ENCODE measurements at places on chromosomes 16 and 17.
A peak's percentile ranks its signal among the peaks of the same experiment; 100 is the strongest.

DNA sequence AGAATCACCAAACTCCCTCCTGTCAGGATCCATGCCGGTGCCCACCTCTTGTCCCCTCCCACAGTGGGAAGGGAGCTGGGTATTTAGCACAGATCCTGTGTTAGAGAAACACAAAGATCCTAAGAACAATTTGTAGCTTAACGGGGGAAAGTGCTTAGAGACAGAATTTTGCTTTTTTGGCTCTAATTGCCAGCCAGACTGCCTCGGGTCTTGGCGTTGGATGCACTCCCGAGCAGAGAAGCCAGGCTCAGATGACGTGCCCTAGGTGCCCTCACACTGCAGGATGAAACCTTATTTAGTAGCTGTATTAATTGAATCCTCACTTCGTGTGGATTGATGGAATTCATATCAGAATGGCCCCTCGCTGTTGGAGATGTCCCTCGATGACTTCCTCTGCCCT, 22.5 kb upstream of the MAF start:
- DNase-seq = no peak

DNA sequence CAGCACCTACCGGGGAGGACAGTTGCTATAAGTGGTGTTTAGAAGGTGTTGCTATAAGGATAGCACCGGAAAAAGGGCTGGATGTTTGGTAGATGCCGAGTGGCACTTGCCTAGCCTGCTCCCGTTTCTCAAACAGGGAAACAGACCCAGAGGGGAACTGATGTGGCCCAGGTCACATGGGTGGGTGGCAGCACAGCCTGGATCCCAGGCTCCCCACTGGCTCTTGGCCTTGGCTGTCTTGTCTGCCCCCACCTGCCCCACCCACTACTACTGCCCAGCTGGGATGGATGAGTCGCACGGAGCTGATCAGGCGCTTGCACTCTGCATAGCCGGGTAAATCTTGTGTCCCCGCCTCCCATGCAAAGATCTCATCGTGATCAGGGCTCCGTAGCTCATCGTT, 7.2 kb downstream of the SMTNL2 start:
- no peak for DNase-seq

DNA sequence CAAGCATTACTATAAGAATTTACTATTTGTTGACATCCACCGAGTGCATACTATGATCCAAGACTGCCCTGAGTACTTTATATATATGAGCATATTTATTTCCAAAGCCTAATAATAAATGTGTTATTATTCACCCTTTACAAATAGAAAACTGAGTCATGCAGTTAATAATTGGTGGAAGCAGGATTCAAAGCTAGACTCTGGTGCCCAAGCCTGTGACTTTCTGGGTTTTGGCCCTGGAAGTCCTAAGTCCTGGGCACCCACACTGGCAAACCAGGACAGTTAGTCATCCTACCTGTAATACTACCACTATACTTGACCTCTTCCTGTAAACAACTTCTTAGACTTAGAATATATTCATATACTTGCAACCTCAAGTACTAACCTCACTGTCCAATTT, 257.4 kb upstream of the IRX5 start:
- DNase-seq = no peak

- no peak for DNase-seq
Measured at GRCh38 chr17:144936-145670, 7.7 kb downstream of the SCGB1C2 start.

- DNase-seq = no peak
Measured at GRCh38 chr17:27834571-27834970, 34.2 kb upstream of the NOS2 start.

DNA sequence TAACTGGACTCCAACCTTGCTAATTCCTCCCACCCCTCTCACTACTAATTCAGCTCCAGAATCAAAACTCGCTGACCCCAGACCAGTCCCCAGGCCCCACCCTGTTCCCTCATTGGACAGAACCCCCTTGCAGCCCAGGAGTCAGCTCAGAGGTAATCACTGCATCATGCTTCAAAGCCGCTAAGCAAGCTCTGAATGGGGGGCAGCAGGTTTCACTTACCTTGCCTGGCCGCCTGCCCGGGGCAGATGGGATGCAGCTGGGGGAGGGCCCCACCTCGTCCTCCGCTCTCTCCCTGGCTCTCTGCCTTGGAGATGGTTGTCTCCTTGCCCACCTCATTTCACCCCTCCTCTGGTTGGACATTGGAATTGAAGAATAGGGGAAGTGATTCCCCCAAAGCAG, 4.8 kb upstream of the NGFR start:
- no peak for DNase-seq

DNA sequence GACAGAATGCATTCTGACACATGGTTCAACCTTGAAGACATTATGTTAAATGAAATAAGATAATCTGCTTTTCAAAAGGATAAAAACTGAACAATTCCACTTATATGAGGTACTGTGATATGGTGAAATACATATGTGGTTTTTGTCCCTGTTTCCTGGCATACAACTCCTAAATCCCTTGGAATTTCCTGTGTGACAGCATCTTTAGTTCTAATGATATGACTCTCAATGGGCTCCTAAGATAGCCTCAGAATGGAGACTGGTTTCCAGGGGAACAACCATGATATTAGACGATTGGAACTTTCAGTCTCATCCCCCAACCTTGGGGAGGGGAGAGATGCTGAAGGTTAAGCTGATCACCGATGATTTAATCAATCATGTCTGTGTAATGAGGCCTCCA, 37.7 kb upstream of the PHLPP2 start:
- DNase-seq = no peak

DNA sequence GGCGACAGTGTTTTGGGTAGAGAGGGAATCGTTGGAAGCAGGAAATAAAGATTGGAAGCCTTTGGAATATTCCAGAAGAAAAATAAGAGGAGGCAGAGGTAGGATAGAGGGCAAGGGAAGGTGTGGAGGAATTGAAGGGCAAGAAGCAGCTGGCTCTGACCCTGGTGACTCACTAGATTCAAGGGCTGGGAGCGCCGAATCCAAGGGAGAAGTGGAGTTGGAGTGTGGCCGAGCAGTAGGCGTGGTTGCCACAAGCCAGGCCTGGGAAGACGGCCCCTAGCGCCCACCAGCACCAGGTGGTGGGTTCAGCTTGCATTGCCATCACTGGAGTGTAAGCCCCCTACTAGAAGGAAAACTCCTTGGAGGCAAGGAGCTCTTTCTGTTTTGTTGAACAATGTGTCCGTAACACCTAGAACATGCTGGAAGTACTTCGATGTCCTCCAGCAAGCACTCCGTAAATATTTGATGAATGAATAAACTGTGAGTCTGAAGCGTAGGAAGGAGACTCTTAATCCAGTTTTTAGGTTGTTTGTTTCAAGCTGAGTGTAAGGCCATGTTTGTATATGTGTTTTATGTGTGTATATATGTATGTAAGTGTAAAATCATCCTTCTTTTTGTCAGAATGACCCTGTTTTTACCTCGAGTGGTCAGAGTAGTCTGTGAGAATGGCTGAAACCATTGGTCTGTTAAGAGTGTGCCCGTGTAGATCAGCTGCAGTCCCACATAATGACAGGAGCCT, 139.5 kb downstream of the CMIP start:
- DNase-seq = no peak

GRCh38 chr16:1012722-1013592, 31.4 kb downstream of the SOX8 start:
- DNase-seq = no peak

GRCh38 chr17:83099570-83100181, 20.3 kb downstream of the METRNL start:
- DNase-seq = peak; percentile 32

- DNase-seq = no peak
Measured at GRCh38 chr17:52032454-52032853, 126.1 kb downstream of the CA10 start.

GRCh38 chr17:8119581-8120519, 1.5 kb upstream of the ALOXE3 start:
- peak; percentile 92 for DNase-seq

- peak; percentile 37 for DNase-seq
Measured at GRCh38 chr16:1960665-1961630, 1.6 kb downstream of the NDUFB10 start.

DNA sequence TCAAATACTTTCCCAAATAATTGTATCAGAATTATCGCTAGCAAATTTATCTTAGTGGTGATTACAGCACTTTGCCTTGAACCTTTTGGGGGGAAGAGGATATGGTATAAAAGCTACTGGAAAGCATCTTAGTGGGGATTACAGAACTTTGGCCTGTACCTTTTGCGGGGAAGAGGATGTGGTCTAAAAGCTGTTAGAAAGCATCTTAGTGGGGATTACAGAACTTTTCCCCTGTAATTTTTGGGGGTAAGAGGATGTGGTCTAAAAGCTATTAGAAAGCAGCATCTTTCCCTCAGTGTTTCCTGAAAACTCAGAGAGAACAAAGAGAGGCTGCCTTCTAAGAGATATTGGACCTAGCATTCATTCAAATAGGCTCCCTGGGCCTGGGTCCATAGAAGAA, 4.1 kb downstream of the SLFN12 start:
- DNase-seq = no peak

GRCh38 chr16:75019007-75019406, 20.2 kb downstream of the ZNRF1 start:
- DNase-seq = no peak

GRCh38 chr17:50841949-50842354, 6.6 kb downstream of the WFIKKN2 start:
- DNase-seq = peak; percentile 81

DNA sequence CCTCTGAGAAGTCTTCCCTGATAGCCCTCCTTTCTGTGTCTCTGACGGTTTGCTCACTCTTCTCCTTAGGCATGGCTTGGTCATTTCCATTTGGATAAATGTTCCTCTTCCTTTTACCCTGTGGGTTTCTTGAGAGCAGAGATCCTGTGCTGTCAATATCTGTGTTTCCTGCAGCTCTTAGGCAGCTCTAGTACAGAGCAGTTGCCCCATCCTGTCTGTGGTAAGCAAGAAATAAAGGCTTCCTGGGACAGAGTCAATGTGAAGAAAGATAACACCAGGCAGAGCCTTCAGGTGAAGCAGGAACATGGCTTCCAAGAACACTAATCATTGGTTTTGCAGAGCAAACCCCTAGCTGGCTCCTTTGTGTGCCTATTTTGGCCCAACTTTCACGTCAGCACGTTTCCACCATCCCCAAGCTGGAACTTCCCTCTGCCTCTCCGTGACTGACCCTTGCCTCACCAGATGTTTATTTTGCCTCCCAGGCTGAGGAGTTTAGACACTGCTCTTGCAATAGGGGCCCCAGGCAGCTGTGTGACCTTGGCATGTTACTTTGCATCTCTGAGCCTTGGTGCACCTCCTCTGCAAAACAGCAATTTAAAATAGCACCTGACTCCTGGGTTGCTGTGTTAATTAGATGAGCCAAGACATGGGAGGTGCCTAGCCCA, 49.6 kb upstream of the SIAH1 start:
- no peak for DNase-seq

DNA sequence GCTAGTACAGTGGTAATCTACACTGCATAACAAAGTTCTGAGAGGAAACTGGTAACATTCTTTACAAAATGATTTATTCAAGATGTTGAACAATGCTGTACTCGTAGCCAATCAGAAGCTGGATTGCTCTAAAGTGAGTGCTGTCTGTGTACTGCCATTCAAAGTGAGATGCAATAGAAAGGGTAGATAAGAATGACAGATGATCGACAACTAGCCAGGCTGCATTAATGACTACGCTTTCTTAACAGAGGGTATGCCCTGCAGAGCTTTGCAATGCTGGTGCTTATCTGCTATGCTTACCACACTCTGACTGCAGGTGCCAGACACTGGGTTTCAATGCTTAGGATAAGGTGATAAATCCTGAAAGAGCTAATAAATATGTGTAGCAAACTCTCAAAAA, 46.1 kb upstream of the SLC25A19 start:
- DNase-seq = no peak

- DNase-seq = no peak
Measured at GRCh38 chr16:71250461-71251235, 20.1 kb upstream of the HYDIN start.

GRCh38 chr16:62135446-62135845, 99.2 kb upstream of the CDH8 start:
- DNase-seq = no peak

DNA sequence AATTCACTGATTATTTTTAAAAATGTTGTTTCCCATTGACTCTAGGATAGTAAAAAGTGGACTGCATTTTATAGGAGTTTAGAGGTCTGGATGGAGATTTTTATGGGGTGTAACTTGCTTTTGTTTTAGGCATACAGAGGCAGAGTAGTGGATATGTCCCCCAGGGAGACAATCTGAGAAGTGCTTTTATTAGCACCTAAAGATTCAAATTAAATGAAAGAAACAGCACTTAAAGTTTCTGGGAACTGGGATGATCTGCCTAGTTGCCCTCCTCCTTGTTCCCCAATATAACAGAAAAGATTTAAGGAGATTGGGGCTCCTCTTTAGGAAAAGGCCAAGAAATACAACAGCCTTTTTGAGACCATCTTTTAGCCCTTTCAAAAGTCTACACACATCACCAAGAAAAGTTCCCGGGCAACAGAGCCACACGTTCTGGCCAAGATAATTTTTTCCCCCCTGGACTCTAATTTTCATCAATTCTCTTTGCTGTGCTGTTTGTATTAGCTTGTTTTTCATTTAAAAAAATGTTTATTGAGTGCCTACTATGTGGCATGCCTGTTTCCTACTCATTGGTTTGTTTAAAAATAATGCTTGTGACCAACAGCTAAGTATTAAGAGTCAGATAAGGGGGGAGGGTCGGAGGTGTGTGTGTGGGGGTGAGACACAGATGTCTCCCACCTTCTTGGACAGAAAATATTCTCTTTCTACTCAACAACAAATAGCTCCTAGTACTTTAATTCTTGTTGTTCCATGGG, 2.5 kb upstream of the IGF2BP1 start:
- no peak for DNase-seq

DNA sequence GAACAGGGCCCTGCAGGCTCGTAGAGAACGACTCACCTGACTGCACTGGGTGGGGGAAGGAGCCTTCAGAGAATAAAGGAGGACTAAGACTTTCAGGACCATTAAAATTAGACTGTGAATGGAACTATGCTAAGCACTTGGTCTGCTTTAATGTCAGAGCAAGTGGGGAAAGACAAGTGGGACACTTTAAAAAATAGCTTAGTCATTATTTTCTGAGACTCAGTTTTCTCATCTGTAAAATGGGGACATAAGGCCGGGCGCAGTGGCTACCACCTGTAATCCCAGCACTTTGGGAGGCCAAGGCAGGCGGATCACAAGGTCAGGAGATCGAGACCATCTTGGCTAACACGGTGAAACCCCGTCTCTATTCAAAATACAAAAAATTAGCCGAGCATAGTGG, 19.3 kb upstream of the BCO1 start:
- no peak for DNase-seq

DNA sequence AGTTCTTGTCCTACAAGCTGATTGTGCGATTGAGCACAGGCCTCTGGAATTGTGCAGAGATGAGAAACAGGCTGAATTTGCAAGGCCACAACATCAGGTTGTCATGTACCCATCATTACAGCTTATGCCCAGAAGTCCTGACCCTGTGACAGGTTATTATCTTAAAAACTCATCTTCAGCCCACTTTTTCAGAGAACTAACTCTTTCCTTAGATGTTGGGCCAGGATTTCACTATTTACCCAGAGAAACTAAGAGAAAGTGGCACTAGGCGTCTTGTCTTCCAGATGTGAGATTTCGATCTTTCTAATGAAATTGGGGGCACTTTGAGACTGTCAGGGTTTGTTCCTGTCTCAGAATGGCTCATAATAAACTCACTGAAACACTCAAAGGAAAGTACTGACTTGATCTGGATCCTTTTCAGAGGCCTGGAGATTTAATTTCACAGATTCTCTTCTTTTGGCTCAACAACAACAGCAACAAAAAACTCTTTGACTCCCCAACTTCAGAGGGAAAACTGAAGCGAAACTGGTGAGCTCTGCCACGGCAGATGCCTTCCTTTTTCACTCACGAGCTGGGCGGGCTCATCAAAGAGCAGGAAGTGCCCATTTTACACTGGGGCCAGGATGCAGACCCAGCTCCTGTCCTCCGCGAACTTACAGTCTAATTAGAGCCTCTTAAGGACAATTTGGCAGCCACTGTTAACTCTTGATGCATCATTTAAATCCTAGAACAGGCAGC, 17.7 kb upstream of the SLC12A3 start:
- no peak for DNase-seq
